ENCODE measurements at places on chromosomes 6 and 20.

DNA sequence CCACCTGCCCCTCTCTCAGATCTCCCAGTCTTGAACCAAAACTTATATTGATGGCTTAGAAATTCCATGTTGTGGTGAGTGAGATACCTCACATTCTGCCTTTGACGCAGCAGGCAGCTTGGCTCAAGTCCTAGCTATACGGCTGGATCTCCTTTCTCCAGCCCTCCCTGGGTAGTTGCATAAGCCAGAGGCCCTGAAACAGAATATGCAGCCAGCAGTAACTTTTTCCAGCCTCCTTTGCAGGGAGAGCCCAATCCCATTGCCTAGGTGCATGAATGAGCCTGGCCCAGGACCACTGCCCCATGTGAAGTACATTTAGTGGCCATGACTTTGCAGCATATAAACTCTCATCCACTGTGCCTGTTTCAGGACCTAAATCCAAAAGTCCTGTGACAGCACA lies 202.2 kb upstream of the CDYL start:
- DNase-seq: no peak

DNA sequence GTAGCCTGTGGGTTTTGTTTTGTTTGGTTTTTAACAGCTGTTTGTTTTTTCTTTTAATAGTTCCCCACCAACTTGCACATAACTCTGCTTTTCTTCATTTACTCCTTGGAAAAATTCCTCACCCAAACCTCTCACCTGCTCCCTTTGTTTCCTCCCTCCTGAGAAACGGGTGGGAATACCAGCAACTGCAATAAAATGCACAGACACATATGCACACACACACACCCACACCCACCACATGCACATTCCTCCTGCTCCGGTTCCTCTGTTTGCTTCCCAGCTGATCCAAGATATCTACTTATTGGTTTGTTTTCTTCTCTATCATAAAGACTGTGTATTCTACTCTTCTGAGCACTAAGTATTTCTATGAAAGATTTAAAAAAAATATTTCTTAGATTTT lies 161.1 kb upstream of the EPHA7 start:
- no peak for DNase-seq

DNA sequence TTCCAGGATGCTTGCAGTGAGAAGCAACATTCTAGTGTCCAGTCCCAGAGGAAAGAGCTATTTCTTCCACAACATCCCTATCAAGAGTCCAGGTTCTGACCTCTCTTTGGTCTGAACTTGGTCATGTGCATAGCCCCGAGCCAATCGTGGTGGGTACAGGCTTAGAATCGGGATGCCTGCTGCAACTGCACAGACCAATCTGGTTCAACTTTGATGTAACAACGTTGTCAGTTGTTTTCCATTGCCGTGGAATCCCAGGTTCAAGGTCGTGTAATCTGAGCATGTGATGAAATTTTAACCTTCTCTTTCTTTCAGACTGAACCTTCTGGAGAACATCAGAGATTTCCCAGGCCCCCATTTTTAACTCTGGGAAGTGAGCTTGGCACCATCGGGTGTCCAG lies 130.5 kb downstream of the ANKRD60 start:
- no peak for DNase-seq

- no peak for DNase-seq
Measured at GRCh38 chr20:59439243-59439642, 138.8 kb downstream of the EDN3 start.

DNA sequence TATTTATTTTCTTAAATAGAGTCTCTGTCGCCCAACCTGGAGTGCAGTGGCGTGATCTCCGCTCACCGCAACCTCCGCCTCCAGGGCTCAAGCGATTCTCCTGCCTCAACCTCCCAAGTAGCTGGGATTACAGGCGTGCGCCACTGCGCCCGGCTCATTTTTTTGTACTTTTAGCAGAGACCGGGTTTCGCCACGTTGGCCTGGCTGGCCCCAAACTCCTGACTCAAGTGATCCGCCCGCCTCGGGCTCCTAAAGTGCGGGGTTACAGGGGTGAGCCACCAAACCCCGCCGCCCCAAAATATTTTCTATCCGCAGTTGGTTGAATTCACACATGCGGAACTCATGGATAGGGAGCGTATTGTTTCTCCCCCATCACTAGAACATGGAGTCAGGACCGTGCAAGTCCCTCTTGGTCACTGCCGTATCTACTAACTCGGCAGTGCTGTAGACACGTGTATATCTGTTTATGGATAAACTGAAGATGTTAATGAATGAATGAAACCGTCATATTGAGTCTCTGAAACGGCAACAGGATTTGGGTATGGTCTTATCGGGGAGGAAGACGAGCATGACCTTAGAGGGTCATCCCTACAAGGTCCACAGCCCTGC lies 904 bp downstream of the MKKS start:
- DNase-seq: no peak

- DNase-seq: peak; percentile 15
Measured at GRCh38 chr6:27795697-27796494, 116.3 kb downstream of the OR2B2 start.

DNA sequence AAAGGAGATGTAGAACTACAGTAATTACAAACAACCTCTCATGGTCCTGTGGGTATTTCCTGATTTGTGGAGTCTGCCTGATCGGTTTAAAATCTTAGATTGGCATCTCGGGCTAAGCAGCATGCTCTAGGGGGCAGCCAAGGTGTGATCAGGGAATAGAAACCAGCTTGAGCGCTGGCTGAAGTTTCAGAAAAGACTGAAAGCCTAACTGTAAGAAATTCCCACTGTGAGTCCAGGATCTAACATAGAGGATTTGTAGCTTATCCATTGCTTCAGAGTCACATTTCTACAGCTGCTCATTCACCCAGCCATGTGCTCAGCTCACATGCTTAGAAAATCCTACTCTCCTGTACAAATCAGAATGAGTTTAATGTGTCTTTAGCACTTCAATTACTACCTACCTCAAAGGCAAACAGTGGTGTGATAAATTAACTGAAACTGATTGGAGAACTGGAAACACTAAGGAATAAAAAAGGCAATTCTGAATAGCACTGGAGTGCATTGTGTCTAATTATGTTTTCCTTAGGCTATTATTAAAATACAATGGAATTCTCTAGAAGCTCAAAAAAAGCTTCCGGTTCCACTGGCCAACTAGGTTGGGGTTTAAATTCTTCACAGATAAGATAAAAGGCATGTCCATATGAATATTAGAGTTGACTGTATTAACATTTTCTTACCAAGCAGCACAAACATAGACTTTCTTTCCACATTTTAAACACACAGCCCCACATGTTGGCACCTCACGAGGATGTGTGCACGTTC lies 73.8 kb upstream of the MPC1 start:
- no peak for DNase-seq

DNA sequence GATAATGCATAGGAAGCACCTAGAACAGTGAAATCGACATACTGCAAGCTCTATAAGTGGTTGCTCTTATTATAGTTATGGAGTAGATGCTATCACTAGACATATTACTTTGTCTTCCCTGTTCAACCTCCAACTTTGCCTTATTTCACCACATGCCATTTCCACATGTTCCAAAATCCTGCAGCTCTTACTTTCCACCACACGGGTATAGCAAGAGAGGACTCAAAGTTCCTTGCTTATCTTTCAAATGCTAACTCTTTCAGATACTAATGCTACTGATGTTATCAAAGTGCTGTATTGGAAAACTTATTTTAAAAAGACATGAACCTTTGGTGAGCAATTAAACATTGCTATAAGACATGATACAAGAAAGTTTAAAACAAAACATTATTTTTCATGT lies 1130.1 kb downstream of the HACE1 start:
- no peak for DNase-seq

DNA sequence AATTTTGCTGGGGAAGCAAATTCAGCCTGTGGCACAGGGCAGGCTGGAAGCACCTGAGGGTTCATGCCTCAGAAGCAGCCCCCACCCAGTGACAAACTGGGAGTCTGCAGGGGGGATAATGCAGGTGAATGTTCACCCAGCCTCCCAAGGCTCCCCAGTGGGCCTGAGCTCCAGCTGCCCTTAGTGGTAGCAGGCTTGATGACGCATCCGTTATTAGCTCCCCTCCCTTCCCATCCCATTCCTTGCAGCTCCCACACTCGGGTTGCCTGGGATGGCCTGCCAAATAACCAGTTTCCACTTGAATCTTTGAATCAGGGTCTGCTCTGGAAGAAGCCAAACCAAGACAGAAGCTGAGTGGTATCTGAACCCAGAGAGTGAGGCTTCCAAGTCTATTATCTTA lies 15.8 kb downstream of the KCNK15 start:
- no peak for DNase-seq

DNA sequence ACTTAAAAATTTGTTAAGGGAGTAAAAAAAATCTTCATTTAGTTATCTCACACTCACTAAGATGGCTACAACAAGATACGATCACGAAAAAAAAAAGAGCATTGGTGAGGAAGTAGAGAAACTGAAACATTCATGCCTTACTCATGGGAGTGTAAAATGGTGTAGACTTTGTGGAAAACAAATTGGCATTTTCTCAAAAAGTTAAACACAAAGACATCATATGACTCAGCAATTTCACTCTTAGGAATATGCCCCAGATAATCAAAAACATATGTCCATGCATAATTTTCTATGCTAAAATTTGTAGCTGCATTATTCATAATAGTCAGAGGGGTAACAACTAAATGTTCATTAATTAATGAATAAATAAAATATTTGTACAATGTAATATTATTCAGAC lies 120.9 kb upstream of the IRAK1BP1 start:
- no peak for DNase-seq

GRCh38 chr20:24990810-24991252 lies 1.7 kb downstream of the APMAP start:
- no peak for DNase-seq

- no peak for DNase-seq
Measured at GRCh38 chr6:84910906-84911607, 146.7 kb upstream of the TBX18 start.

GRCh38 chr6:130585587-130585986 lies 219.8 kb downstream of the TMEM200A start:
- DNase-seq: no peak

DNA sequence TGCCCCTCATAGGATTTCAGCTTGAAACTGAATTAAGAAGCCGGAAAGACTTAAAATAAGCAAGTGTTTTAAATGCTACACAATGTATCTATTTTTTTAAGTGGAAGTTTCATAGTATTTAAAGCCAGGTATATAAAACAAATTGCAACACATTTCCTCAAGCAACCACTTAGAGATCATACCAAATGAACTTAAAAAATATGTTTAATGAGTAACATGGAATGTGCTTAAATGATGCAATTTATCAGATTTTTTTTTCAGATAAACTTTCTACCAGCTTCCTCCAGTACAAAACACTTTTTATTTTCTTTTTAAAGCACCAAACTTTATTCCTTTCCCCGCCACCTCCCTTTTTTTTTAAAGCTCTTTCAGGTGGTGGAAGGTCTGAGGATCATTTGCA lies 534.3 kb downstream of the BMP2 start:
- no peak for DNase-seq
